ENCODE measurements at places on chromosomes 16 and 17.

DNA sequence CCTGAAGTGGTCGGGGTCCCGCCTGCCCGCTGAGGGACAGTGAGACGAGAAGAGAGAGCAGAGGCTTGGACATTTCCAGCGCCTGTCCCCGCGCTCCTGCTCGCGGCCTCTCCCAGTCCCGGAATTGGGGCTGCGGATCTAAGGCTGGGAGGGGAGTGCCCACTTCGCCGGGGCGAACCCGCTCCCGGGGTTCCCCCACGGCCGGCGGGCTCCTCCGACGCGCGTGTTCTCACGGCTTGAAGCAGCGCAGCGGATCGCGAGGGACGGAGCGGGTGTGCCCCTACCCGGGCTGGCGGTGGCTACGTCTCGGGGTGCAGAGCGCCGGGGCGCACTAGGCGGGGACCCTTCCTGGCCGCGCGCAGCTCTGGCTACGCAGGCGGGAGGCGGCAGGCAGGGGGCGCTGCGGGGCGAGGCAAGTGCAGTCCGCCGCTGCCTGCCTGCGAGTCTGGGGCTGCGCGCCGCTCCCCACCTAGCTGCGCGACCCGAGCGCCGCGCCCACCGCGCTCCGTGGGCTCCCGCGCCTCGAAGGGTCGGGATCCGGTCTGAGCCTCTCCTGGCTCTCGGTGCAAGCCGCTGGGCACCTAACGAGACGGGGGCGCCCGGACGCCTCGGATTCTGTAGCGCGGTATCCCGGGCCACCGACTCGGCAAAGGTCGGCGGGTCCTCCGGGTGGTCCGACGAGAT, 1.2 kb downstream of the NGFR start:
- peak; percentile 75 for ATAC-seq

DNA sequence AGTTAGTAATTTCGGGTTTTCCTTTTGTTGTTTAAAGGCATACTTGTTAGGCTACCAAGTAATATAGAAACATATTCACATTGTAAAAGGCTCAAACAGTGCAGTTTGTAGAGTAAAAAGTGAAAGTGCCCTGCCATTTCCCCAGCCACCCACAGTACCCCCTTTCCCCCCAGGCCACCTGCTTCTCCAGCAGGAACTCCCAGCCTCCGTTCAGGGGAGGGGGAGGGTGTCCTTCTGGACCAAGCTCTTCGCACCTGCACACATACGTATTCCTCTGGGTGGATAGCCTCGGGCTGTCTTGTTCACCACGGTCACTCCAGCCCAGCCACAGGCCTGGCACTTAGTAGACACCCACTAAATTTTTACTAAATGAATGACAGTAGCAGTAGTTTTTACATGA, 144.5 kb downstream of the CLEC16A start:
- ATAC-seq: no peak

DNA sequence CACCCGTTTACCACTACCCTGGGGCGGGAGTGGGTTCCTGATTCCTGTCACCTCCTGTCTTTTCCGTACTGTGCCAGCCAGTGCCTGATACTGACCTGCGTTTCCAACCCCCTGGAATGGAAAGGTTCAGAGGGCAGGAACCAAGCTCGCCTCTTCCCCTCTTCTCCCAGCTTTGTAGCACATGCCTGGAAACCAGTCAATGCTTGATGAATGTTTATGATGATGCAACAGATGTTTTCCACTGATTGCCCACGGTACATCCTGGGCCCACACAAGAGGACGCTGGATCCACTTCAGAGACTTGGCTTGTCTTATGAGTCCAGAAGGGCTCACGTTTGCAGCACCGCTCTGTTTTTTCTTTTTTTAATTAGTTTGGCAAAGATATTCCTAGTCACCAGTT, 262.0 kb downstream of the CPPED1 start:
- no peak for ATAC-seq

- no peak for ATAC-seq
Observed at GRCh38 chr17:61200339-61200715, 199.3 kb upstream of the TBX2 start.

DNA sequence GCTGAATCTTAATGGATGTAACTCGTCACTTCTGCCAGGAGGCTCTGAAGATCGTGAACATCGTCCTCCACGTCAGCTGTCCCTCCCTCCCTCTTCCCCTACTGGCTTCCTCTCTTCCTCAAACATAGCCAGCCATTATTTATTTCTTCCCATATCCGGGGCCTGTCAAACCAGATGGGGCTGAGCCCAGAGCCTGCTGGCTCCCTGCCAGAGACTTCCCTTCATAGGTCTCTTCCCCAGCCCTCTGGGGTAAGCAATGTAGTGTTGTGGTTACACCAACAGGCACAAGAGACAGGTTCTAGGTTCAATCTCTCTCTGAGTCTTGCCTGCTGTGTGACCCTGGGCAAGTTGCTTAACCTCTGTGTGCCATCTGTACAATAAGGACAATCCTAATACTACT, 40.1 kb upstream of the ZFP90 start:
- no peak for ATAC-seq

- ATAC-seq: no peak
Observed at GRCh38 chr17:40090237-40091119, 9.9 kb downstream of the NR1D1 start.
